ENCODE measurements at places on chromosomes 11 and 22.
A peak's percentile ranks its signal among the peaks of the same experiment; 100 is the strongest.

DNA sequence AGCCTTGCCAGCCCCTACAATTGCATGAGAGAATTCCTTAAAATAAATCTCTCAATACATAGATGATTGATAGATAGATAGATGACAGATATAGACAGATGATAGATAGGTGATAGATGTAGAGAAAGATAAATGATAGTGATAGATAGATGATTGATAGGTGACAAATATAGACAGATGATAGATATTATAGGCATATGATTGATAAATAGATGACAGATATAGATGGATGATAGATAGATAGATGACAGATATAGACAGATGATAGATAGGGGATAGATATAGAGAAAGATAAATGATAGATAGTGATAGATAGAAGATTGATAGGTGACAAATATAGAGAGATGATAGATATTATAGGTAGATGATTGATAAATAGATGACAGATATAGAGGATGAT lies 564.6 kb downstream of the ETS1 start:
- DNase-seq: no peak

- DNase-seq: no peak
Observed at GRCh38 chr11:58227956-58228615, 632 bp downstream of the OR10Q1 start.

- no peak for DNase-seq
Observed at GRCh38 chr11:129590753-129591475, 215.3 kb downstream of the BARX2 start.

DNA sequence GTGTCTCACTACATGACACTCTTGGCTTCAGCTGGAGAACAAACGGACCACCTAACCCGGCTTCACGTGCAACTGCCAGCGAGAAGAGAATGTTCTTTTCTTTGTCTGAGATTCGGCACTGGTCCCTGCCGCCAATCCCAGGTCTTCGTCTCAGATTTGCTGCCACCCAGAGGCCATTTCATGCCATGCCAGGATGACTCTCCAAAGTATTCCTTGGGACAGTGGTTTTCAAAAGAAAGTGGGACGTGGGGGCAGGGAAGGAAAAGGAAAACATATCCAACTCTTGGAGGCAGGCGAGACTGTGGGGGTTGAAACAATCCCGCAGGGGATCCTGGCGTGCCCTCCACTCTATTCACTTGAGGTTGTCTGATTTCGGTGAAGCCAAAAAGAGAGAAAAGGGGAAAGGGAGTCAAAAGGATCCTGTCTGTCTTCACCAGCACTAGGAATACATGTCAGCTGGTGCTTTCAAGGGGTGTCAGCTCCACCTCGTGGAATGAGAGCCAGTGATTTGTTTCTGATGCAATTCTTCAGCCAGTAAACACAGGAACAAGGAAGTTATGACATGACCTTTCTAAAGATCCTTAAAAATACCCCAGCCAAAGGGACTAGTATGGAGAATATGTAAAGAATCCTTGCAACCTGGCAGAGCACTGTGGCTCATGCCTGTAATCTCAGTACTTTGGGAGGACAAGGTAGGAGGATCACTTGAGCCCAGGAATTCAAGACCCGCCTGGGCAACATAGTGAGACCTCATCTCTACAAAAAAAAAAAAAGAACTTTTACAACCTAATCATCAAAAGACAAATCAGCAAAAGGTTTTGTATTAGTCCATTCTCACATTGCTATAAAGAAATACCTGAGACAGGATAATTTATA lies 41.0 kb upstream of the APLNR start:
- peak; percentile 70 for DNase-seq

GRCh38 chr11:130022799-130023198 lies 20.2 kb upstream of the PRDM10 start:
- no peak for DNase-seq

DNA sequence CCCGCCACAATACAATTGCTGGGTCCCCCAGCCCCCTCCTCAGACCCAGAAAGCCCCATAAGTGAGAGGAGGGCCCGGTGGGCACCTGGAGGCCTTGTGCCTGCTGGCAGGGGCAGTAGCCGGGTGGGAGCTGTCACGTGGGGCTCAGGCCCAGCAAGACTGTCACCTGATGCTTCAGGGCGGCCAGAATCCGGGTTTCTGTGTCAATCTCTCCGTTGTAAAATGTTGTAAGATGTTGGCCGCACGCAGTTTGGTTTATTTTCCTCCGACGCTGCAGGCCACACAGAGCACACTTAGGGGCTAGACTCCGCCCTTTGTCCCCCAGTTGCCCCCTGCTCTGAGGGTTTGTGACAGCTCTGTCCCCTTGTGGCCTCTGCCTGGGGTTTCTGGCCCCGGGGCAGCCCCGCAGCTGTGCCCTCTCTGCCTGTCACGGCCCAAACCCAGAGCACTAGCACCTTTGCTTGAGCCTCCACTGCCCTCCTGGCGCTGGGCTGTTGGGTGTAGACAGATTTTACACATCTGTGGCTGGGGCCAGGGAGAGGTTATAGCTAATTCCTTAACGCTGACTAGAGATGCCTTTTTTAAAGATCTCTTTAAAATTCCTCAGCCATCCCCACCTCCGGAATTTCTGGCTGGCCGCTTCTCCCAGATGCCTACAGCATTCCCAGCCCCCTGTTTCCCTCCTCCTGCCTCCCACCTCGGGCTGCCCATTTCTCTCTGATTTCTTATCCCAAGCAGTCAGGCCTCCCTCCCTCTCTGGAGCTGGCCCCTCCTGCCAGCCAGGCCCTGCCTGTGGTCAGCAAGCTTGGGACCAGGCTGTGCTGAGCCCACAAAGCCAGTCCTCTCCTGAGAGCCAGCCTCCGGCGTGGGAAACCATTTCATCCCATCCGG lies 3.2 kb upstream of the PRR5 start:
- no peak for DNase-seq

DNA sequence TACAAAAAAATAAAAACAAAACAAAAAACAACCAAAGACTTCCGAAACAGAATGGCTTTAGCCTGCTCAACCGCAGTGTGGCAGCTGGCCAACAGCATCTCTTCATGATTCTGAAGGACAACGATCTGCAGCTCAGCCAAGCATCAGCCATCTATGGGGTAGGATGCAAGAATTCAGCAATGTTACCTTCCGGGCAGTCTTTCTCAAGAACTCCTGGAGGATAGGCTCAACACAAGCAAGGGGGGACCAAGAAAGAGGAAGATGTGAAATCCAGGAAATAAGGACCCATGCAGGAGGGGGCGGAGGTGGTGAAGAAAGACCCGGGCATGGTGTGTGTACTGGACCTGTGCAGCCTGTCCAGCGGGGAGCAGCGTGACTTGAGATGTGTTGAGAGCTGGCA lies 3.5 kb upstream of the TSPO start:
- DNase-seq: no peak

DNA sequence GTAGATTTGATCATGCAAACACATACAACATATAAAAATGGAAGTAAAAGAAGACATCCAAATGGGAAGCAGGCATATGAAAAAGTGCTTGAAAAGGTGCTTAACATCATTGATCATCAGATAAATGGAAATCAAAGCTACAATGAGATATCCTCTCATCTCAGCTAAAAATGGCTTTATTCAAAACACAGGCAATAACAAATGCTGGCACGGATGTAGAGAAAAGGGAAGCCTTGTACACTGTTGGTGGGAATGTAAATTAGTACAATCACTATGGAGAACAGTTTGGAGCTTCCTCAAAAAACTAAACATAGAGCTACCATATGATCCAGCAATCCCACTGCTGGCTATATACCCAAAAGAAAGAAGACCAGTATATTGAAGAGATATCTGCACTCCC lies 549 bp upstream of the TCN1 start:
- no peak for DNase-seq

- no peak for DNase-seq
Observed at GRCh38 chr22:21106000-21106399, 60.3 kb downstream of the LRRC74B start.
